Renal cortex interstitium (tissue), 15 donors: ENCODE measurements at places on chromosomes 4 and X. TPM values are rescaled to one million over a fixed set of nuclear protein-coding genes. Genes with fewer than 3 reads are reported as not detected.

GRCh38 chr4:96146686-96147085, 306.8 kb downstream of the PDHA2 start:
- DNase-seq, result no peak

GRCh38 chr4:20426028-20426427, 174.3 kb downstream of the SLIT2 start:
- no peak for DNase-seq

The BST1 gene
- 15.2 TPM for polyA plus RNA-seq

- DNase-seq, result no peak
Observed at GRCh38 chr4:108118505-108118904, 50.2 kb downstream of the LEF1 start.

DNA sequence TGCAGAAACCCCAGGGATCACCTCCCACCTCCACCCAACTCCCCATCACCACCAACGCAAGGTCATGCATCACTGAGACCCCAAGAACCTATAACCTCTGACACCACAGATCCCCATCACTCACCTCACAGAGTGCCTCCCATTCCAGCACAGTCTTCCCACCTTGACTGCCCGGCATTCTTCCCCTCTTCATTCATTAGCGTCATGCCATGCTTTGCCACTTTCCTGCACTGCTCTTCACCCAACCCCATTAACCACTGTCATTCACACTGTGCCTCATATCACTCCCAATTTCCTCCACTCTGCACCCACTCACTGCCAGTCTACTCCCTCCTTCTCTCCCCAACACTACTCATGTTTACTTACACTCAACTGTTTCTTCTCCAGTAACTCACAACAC, 30.6 kb downstream of the ZNF182 start:
- DNase-seq, result no peak

DNA sequence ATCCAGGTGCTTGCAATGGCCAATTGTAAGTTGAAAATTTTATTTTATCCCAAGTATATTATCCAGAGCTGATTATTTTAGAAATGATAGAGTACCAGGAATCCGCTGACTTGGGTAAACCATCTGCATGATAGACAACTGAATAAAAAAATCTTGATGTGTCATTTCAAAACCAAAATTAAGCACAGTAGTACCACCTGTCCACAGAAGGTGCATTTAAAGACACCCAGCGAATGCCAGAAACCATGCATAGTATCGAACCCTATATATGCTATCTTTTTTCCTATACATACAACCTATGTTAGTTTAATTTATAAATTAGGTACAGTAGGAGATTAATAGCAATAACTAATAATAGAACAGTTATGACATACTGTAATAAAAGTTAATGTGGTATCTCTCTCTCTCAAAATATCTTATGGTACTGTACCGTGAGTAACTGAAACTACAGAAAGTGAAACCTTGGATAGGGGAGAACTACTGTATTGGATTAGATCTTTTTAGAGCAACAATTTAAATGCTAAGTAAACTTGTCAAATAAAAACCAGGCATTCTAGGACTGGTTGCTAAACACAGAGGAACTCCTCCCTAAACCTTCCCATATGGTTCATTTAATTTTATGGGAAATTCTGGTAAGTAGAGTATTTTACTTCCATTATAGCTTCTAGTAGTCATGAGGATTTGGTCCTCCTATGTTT, 6.2 kb downstream of the NEIL3 start:
- DNase-seq, result no peak

The FGFR3 gene
- polyA plus RNA-seq, result 139 TPM

- DNase-seq, result no peak
Observed at GRCh38 chr4:40289366-40290188, 45.6 kb upstream of the CHRNA9 start.

The LANCL3 gene
- polyA plus RNA-seq, result 0.30 TPM
